ENCODE measurements at places on chromosomes 4 and X. TPM values are rescaled to one million over a fixed set of nuclear protein-coding genes. Genes with fewer than 3 reads are reported as not detected.

The RS1 gene
- total RNA-seq: 0.05 TPM

The KLHL4 gene
- 1.7 TPM for total RNA-seq

DNA sequence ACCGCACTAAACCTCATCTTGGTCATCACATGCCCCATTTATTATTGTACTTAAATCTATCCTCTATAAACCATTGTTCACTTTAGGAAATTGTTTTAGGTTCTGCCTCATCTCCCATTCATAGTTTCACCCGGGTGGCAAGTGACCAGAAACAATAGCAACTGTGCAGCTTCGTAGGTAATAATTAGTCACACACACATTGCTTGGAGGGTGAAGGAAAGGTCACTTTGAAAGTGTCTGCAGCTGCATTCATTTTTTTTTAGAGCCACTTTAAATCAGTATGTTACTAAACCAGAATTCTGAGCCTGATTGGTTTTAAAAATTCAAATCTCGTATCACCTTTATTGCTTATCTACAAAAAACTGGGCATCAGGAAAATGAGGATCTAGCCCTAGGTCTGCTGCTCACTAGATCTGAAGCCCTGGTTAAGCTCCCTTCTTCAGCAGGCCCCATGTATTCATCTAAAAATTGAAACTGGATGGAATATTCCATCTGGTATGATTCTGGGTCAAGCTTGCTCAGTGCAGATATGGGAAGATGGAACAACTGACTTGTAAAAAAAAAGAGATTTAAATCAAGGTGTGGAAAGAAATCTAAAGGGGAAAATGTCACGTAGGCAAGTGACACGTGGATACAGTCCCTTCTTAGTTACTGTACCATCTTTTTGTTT, 62.4 kb downstream of the LIMCH1 start:
- DNase-seq: no peak

DNA sequence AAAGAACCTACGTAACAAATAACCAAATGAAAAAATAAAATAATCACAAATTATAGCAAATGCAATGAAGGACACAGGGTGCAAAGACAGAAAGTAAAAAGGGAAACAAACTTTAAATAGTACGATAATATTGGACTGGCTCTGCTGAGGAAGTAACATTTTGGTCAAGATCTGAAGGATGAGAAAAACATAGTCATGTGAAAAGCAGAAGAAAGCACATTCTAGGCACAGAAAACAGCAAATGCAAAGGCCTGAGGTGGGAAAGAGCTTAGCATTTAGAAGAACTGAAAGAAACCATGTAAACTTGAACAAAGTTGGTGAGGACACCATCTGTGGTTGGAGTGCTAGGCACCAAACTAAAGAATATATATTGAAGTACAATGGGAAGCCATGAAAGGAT, 111.2 kb downstream of the PPP3CA start:
- no peak for DNase-seq

GRCh38 chr4:56324011-56324610, 63.2 kb downstream of the AASDH start:
- DNase-seq: no peak

- DNase-seq: no peak
Measured at GRCh38 chr4:140266958-140267568, 106.4 kb upstream of the SCOC start.

DNA sequence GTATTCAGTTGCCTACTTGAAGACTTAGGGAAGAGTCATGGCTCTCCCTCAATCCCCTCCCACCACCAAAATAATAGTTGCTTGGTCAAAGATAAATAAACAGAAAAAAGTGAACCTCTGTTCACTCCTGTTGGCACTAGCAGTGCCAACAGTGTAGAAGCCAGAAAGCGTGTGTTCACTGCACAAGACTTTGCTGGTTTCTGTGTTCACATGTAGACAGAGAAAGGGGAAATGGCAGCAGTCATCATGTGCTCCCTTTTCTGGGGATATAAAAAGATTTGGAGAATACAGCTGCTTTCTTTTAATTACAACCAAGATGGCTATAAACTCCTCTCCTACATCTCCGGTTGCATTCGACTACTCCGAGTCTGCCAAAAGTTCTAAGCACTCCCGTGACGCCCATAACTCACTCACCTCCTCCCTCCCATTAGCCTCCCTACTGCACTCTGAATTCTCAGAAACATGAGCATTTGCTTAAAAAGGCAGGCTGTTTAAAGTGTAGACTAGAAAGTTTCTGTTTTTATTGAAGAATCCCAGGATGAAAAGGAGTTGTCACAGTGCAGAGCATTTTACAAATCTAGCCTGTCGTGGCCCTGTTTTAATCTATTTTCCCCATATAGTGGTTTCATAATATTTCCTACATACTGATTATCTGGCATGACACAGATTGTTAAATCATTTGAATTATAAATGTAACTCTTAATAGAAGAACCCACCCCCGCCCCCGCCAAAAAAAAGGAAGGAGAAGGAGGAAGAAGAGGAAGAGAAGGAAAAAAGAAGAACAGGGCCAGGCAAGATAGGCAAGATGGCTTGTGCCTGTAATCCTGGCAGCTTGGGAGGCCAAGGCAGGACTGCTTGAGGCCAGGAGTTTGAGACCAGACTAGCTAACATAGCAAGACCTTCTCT, 16.7 kb downstream of the LGI2 start:
- DNase-seq: no peak

DNA sequence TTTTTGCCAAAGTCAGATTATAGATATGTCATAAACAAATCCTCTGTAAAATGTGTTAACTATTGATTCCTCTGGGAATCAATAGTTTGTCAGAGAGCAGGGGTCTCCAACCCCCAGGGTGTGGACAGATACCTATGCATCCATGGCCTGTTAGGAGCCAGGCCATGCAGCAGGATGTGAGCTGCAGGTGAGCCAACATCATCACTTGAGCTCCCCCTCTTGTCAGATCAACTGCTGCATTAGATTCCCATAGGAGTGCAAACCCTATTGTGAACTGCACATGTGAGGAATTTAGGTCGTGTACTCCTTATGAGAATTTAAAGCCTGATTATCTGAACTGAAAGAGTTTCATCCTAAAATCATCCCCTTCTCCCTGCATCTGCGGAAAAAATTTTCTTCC, 1365.4 kb downstream of the ARAP2 start:
- DNase-seq: no peak

Data from thymus (tissue), 14 donors.